Left renal pelvis (tissue), 4 donors: ENCODE measurements at places on chromosomes 1 and 21.

DNA sequence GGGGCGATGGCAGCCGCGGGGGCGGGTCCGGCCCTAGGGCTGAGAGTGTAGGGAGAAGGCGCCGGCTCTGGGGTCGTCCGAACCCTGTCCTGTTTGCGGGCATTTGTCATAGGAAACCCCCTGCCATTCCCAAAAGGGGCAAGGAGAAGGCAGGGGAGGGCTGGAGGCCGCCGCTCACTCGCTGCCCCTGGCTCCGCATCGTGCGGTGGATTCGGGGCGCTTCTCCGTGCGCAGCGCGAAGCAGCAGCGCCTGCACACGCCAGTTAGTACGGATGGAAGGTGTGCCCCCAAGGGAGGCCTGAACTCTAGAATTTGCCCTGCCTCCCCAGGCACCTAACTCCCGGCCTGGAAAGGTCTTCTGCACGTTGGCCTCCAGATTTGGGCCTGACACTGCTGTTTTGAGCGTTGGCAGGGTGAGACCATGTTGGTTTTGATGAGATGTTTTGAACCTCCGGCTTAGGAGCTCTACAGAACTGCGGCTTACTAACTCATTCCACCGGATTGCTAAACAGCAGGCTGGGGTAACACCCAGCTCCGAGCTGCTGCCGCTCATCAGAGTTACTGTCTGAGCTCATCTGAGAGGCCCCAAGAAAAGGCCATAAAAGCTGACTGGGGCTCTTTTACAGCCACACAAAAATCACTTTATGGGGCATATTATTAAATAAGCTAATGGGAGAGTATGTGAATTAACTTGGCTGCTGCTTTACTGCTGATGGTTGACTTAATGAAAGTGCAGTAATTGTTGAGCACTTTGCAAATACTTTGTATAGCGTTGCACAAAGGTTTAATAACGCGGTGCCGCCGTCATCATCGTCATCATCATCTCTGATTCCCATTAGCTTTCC, 987 bp downstream of the GPR137B start:
- no peak for DNase-seq

DNA sequence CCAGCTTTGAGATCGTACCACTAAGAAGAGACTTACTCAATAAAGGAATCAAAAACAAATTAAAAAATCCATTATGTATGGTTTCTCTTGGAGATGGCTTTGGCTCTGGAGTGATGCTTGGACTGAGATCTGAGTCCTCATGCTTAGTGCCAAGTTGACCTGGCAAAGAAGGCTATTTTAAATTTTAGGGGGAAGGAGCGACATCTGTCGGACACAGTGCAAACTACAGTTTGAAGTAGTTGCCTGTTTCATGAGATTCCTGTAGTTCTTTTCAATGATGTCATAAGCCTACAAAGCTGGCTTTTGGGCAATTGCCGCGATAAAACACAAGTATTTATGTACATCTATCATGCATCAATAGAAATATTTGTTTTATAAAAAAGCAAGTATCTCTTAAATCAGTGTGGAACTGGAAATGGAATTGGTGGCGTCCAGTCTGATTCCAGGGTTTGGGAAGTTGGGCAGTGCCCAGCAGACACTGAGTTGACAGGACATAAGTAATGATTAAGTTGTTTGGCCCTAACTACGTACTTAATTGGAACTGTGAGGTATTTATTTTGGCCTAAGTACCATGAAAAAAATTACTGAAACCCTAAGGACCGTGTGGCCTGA, 50.0 kb downstream of the TBCE start:
- DNase-seq = peak; percentile 53

GRCh38 chr1:160722726-160723125, 11.1 kb upstream of the CD48 start:
- DNase-seq = no peak

DNA sequence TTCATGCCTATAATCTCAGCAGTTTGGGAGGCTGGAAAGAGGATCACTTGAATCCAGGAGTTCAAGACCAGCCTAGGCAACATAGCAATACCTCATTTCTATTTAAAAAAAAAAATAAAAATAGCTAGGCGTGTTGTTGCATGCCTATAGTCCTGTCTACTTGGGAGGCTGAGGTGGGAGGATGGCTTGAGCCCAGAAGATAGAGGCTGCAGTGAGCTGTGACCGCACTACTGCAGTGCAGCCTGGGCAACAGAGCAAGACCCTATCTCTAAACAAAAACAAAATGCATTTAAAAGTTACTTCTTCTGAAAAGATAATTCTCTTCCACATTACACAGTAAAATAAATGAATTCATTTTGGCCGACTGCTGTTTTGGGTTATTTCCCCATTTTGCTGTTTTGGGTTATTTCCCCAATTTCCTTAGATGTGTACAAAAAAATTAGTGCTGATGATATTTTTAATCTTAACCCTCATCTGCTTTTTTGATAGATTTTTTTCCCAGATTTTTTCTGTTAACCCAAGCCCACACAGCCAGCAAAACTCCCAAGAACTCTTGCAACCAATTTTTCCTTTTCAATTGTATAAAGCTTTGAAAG, 23.0 kb upstream of the SAMSN1 start:
- no peak for DNase-seq

GRCh38 chr1:6002714-6003501, 10.7 kb upstream of the NPHP4 start:
- DNase-seq = no peak

GRCh38 chr1:84887261-84887934, 5.6 kb downstream of the LPAR3 start:
- no peak for DNase-seq

DNA sequence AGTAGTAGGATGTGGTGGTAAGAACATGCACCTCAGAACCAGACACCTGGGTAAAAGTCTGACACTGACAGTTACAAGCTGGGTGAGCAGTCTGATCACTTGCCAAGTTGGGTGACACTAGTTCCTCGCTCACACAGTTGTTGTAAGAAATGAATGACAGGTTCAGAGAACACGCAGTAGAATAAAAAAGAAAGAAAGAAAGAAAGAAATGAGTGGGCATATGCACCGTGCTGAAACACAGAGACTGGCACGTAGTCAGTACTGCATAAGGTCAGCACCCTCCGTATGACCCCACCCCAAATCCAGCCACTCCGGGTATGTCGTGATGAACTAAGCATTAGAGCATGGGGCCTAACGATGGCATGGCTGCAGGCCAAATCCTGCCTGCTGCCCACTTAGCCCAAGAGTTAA, 90.6 kb downstream of the GLUL start:
- DNase-seq = no peak

DNA sequence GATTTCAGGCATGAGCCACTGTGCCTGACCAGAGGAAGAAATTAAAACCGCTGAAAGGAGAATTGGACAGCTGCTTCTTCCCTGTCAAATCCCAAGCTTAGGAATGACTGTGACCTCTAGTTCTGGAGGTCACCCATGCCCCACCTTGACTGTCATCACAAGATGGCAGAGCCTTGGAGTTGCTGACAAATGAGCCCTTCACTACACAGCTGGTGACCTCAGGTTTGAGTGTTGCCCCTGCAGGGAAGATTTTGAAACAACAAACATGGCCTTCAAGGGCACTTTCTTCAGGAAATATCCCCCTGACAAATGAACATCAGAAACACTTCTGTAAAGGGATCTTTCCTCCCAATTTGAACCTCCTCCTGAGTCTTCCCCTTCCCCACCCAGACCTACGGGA, 6.9 kb upstream of the SLC45A3 start:
- DNase-seq = no peak

GRCh38 chr1:108502138-108502537, 52.0 kb downstream of the NBPF6 start:
- no peak for DNase-seq

DNA sequence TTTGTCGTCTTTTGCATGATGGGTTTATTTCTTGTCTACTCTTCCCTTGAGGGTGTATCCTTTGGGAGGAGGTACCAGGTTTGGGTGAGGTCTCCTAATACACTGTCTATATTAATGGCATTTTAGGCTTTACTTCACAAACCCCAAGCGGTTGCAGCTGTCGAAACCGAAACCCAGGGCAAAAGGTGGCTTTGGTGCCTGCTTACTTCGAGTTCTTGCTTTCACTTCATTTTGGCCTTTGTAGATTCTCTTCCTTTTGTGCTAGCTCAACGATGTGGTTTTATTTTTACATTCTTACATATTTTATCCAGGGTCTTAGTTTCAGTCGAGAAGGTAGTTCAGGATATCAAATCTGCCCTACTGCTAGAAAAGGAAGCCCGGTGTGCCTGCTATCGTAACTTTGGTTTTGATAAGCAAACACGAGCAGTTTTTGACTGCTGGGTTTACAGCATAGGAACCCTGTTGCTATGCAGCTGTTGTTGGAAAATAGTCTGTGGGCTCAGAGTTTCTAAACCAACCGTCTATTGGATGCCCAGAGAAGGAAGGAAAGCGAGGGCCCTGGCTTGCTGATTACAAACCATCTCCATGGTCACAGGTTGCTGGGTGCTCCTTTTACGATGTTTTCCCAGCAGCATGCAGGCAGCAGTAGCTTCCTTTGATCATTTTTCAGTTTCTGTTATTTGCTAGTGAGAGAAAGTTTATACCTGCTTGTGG, 9.8 kb upstream of the TSPAN2 start:
- DNase-seq = no peak

- no peak for DNase-seq
Measured at GRCh38 chr1:93965888-93966287, 56.7 kb upstream of the GCLM start.

DNA sequence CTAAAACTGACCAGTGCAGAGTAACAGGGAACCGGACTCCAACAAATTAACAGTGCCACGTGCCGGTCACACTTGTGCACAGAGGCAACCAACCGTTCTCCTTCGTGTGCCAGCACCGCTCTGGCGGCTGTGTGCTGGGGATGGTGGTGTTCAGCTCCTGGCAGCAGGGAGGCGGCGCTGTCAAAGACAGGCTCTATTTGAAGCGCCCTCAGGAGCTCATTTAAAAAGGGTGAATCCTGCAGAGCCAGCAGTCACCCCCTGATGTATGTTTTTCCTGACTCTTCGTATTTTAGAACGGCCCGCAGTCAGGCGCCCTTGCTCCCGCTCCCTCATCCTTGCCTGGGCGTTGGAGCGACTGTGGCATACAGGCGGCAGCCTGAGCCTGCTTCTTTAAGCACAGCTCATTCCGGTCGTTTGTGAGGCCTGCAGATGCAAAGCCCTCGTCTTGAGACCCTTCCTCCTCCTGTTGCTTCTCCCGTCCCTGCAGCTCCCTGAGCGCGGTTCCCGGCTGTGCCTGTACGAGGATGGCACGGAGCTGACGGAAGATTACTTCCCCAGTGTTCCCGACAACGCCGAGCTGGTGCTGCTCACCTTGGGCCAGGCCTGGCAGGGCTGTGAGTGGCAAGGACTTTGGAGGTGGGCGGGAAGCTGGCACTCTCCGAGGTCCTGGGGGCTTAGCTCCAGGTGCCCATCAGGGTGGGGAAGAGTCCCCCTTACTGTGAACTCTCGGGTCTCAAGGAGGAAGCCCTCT, 1.1 kb downstream of the DFFB start:
- no peak for DNase-seq

DNA sequence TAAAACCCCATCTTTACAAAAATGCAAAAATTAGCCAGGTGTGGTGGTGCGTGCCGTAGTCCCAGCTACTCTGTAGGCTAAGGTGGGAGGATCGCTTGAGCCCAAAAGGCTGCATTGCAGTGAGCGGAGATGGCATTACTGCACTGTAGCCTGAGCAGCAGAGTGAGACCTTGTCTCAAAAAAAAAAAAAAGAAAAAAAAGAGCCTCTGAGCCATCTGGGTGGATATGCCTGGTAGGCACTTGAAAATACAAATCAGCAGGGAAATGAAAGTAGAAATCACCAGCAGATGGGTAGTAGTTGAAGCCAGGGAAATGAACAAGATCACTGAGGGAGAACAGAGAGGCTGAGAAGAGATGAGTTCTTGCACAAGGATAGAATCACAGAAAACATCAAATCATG, 131.0 kb upstream of the HMCN1 start:
- DNase-seq = no peak

DNA sequence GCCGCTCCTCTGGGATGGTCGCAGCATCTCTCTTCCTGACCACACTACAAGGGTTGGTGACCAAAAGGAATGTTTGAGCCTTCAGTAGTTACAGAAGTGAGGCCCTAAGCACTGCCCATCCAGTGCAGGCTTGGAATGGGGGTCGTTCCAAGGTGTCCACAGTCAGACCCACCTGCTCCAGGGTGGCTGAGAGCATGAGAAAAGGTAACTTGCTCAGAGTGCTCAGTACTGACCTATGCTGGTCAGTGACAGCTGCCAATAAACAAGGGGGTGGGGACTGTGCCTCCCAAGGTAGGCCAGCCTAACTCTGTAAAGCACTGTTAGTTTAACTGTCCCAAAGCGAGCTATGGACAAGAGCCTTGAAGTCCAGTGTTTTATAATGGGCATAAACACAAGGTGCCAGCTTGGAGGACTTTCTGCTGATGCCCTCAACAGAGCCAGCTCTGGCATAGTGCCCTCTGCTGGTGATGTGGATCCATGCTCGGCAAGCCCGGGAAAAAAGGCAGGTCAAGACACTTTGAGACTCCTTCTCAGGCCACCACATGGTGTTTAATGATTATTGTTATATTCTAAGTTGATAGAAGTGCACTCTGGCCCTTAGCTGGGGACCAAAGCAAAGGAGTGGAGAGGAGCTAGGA, 78.1 kb upstream of the DNAH14 start:
- no peak for DNase-seq

- DNase-seq = no peak
Measured at GRCh38 chr1:185987611-185988321, 253.6 kb downstream of the HMCN1 start.

- DNase-seq = no peak
Measured at GRCh38 chr1:3734602-3735001, 17.6 kb upstream of the CCDC27 start.

- no peak for DNase-seq
Measured at GRCh38 chr1:105874621-105875020, 1181.9 kb upstream of the PRMT6 start.

DNA sequence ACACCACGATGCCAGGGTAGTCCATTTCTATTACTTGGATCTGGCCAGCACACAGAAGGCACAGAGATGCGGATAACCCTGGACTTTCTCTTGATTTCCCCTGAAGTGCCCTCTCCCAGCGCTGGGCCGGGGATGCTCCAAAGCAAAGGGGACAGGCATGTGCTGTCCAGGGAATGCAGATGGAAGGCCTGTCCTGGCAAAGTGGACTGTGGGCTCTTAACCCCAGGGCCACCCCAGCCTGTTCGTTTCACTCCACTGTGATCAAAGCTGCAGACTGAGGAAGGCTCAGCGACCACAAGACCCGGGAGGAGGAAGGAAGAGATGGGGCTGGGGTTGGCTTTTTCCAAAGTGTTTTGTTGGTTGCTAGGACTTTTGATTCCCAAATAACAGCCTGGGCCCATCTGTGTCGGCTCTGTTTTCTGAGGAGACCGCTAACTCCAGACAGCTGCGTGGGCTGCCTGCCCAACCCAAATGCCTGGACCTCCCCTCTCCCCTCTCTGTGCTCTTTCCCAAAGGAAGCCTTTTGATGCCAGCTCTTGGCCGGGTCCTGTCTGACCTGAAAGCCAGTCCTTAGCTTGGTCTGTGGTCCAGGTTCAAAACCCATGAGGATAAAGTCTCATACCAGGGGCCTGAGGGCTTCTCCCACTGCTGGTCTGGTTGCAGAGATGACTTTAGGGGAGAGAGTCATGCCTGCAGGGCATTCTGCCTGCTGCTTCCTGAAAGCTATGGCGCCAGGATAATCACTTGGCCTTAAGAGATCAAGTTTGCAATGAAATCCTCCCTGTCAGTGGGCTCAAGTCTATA, 119.6 kb upstream of the CD34 start:
- DNase-seq = peak; percentile 35

- DNase-seq = no peak
Measured at GRCh38 chr1:8122477-8123407, 96.6 kb upstream of the ERRFI1 start.
